Dermis microvascular lymphatic vessel endothelial cell (primary cell): ENCODE measurements at places on chromosomes 6 and 20. TPM values are rescaled to one million over a fixed set of nuclear protein-coding genes. Genes with fewer than 3 reads are reported as not detected.

DNA sequence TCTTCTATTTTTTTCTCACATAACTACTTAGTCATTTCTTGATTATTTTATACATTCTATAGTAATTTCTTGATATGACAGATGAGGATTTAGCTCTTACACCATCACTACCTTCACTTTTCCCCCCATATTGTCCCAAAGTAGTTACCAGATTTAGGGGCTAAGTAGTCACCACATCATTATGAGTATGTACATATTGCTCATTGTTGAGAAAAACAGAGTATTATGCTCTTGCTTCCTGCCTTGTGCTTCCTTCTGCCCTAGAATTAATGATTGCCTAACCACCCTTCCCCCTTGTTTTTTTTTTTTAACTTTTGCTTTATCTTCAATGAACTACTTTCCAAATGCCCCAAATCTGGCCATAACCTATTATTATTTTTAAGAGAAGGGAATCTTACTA lies 6.8 kb upstream of the HLA-B start:
- no peak for DNase-seq

DNA sequence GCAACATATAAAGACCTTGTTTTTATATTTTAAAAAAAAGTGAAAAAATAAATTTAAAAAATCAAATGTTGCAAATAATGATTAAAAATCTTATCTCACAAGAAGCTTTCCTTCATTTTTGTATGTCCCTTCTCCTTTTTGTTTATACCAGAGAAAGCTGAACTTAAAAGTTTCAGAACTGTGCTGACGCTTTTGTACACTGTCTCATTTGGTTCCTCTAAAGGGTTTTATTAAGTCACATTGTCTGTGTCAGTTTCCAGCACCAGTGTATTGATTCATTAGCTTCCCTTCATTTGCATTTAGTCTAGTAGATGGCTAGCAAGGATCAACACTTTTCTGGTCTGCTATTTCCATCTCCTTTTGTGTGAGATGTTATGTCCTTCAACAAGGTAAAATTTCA lies 6.7 kb downstream of the PCED1A start:
- no peak for DNase-seq

DNA sequence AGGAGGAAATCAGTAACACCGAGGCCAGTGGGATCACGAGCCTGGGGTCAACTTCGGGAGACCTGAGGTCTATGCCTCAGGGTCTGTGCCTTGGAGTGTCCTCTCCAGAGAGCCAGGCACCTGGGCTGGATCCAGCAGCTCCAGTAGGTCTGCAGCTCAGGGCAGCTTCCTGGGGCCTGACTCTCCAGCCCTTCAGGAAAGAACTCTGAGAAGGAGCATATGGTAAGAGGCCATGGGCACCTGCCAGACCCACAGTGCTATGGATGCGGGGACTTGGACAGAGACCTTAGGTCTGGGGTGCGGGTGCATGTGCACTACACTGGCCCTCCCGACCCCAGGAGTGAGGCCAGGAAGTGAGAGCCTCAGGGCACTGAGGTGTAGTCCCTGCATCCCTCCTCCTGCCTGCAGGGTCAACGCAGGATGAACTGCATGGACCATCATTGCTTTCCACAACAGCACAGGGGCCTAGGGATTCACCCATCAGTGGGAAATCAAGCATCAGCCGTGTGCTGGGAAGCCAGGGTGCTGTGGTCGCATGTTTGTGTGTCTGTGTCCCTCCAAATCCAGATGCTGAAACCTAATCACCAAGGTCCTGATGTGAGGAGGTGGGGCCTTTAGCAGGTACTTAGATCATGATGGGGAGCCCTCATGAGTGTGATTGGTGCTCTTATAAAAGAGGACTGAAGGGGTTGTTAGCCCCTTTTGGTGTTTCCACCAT lies 210.9 kb upstream of the CST7 start:
- no peak for DNase-seq

- no peak for DNase-seq
These were observed 380.5 kb downstream of the ESR1 start for GRCh38 chr6:152188011-152188410.

DNA sequence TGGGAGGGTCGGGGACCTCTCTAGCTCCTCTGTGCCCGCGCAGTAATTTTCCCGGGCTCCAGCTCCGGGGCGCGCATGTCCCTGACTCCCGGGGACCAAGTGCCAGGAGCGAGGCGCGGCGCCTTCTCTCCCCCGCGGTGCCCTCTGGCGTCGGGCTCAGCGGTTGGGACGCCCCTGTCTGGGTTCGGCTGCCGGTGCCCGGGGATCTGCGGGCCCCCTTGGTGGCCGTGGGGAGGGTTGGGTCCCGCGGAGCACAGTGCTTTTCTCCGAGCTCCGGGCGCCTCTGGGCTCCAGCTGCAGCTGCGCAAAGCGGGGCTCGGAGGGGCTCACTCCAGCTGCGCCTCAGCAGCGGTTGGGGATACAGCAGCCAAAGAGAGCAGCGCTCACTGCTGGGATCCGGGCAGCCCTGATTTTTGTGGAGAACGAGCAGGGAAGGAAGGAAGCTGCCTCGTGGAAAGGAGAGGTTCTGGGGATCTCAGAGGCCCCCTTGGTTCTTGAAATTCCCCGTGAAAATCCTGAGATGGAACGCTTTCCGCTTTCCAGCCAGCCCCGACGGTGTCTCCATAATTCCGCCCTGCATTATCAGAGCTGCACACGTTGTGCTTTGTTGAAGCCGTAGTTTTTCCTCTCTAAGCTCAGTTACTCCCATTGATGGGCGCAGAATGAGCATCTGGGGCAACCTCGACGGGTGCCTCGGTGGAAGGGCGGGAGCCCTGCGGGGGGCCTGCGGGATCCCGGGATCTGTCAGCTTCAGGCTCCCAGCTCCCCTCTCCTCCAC lies 861 bp downstream of the PPP1R14C start:
- DNase-seq: no peak

DNA sequence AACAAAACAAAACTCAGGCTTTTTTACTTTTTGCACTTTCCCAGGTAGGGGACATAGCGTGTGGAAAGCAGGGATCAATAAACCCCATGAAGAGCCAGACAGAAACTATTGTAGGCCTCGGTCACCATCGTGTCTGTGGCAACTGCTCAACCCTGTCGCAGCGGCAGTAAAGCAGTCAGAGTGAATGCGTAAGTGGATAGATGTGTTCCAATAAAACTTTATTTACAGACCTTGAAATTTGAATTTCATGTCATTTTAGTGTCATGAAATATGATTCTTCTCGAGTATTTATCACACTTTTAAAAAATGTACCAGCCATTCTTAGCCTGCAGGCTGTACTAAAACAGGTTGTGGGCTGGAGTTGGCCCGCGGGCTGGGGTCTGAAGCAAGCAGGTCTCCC lies 14.5 kb downstream of the BMP7 start:
- DNase-seq: no peak

- no peak for DNase-seq
These were observed 11.7 kb downstream of the ACOT8 start for GRCh38 chr20:45845452-45845851.

DNA sequence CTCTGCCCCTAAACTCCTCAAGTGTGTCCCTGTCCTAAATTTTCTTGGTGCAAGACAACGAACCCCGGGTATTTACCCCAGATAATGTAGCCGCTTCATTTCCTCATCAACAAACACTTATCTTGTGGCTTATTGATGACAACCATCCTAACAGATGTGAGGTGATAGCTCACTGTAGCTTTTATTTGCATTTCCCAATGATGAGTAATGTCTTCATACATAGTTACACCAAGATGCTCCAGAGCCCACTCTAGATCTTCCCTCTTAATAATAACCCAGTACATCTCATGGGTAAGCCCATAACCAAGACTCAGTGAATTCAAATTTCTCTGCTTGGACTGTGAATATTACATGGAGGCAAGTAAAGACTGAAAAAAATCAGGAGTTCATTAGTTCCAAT lies 48.2 kb upstream of the BEND6 start:
- DNase-seq: no peak

GRCh38 chr20:22526512-22527012 lies 57.8 kb downstream of the FOXA2 start:
- DNase-seq: no peak

F13A1 gene
- not detected in 2 replicates for total RNA-seq

TSBP1 gene
- not detected in 2 replicates for total RNA-seq

TRIM38 gene
- total RNA-seq: 4.7 and 6.3 TPM in 2 replicates

SLC22A2 gene
- not detected in 2 replicates for total RNA-seq
